Upper lobe of left lung (tissue), 6 donors: ENCODE measurements at places on chromosomes 16 and 17. TPM values are rescaled to one million over a fixed set of nuclear protein-coding genes. Genes with fewer than 3 reads are reported as not detected.

GRCh38 chr16:47150067-47150466, 6.3 kb upstream of the NETO2 start:
- no peak for DNase-seq
- no peaks in the 10 kb centered on the region for H3K27me3 ChIP-seq
- H3K4me3 ChIP-seq, result no peak overlapping the region
- peaks cover 12% of the 10 kb centered on the region for H3K36me3 ChIP-seq
- H3K27ac ChIP-seq, result no peak overlapping the region

DNA sequence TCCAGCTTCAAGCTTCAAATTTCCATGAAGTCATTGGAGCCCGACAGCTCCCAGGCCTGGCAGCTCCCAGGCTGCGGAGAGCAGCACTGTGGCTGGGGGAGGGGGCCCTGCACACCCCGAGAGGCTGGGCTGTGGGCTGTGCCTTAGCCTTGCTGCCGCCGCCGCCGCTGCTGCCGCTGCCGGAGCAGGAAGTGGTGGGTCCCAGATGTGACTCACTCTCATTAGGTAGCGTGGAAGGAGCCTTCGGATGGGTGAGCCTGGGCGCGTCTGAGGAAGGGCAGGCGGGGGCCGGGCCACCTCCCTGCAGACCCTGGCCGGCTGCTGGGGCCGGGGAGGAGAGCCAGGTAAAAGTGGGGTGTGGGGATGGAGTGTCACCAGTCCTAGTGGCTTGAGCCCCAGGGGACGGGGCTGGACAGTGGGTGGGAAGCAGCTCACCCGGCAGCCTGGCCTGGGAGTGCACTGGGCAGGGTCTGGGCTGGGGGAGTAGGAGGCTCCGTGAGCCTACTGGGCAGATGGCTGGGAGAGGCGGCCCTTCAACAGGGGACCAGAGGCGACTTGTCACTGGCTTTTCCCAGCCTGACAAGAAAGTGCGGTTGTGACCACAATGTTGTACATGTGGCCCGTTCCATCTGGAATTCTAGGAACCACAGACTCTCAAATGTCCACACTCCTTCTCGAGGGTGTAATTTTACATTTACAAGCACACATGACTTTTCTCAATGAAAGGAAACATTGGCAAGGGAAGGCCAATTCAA, at the start of gene ADCY7:
Gene ADCY7 (plus strand): TSS at position 215 of the 755 bp plus-strand sequence. CDS start 21,629 bp downstream, outside the sequence.
- H3K27me3 ChIP-seq, result no peaks in the 10 kb centered on the region
- H3K4me1 ChIP-seq, result peaks cover 52% of the 10 kb centered on the region
- no peaks in the 10 kb centered on the region for H3K36me3 ChIP-seq
- peak within 1 kb of the TSS; percentile 74 for H3K27ac ChIP-seq
- H3K4me3 ChIP-seq, result peak within 1 kb of the TSS; percentile 43
- DNase-seq, result peak; percentile 88

- no peaks in the 10 kb centered on the region for H3K36me3 ChIP-seq
- H3K27me3 ChIP-seq, result no peaks in the 10 kb centered on the region
- no peak for DNase-seq
- H3K27ac ChIP-seq, result peak overlapping the region; percentile 77
- H3K4me3 ChIP-seq, result peak overlapping the region; percentile 43
- H3K4me1 ChIP-seq, result peaks cover 18% of the 10 kb centered on the region
Measured at GRCh38 chr16:57629516-57630406, 1.3 kb downstream of the ADGRG1 start.

GRCh38 chr17:29357821-29358232, 32.3 kb upstream of the TAOK1 start:
- no peak overlapping the region for H3K4me3 ChIP-seq
- no peaks in the 10 kb centered on the region for H3K27me3 ChIP-seq
- H3K4me1 ChIP-seq, result no peaks in the 10 kb centered on the region
- H3K27ac ChIP-seq, result no peak overlapping the region
- H3K36me3 ChIP-seq, result no peaks in the 10 kb centered on the region

DNA sequence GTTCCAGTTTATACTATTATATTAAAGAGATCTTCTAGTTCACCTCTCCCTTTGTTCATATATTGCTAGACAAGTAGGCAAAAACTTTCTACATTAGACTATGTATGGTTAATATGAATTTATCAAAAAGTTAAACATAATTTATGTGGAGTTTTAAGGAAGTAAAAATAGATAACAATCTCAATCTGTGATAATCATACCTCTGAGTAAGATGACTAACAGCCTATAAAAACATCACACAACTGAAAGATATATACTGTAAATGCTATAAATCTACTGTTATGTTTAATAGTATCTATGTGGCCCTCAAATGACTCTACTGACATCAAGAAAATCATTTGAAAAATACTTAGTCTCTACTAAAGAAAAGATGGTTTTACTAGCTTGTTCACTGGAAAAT, 37.1 kb downstream of the AP1G1 start:
- no peaks in the 10 kb centered on the region for H3K4me1 ChIP-seq
- H3K4me3 ChIP-seq, result no peak overlapping the region
- peaks cover 82% of the 10 kb centered on the region for H3K36me3 ChIP-seq
- H3K27ac ChIP-seq, result no peak overlapping the region
- no peaks in the 10 kb centered on the region for H3K27me3 ChIP-seq

Gene METTL9
- 90.1 TPM for total RNA-seq

Gene DPEP2
- 28.0 TPM for total RNA-seq

Gene KLHDC4
- 39.0 TPM for total RNA-seq
